ENCODE measurements at places on chromosomes 3 and 15.

- no peak for DNase-seq
Observed at GRCh38 chr3:9351709-9352126, 11.1 kb upstream of the THUMPD3 start.

DNA sequence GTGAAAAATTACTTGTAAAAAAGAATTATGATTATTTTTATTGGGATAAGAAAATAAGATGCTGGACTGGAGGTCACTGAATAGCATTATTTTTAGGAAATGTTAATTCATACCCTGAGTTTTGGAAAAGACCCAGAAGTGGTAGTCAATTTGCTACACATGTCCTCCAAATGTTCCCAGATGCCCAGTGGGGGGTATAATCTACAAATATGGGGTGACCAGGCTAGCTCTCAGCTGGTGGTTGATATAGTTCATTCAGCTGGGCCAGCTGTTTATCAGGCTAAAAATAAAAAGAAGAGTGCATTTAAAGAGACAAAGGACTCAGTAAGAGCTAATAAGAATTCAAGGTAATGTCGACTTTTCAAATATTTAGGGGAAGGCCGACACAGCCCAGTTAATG lies 402.0 kb upstream of the GOLIM4 start:
- no peak for DNase-seq

DNA sequence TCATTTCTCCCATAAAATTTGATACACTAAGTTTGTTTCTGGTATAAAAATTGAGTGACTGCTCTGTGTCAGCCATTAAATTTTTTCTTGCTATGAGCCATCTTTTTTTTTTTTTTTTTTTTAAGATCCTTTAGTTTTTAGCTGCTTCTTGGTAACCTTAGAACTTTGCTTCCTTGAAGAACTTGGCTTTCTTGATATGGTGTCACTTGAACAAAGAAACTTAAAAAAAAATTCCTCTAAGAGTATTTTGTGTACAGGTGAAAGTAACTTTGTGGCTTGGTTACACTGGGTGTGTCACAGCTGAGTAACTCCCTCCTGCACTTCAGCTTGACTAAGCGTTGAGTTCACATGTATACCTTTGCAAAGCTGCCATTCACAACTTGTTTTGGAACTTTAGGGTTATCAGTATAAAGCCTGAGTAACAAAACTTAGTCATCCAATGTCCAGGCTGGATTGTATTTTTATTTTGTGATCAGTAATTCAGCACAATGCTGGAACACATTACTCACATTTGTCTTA lies 6.5 kb downstream of the CHD2 start:
- no peak for DNase-seq

DNA sequence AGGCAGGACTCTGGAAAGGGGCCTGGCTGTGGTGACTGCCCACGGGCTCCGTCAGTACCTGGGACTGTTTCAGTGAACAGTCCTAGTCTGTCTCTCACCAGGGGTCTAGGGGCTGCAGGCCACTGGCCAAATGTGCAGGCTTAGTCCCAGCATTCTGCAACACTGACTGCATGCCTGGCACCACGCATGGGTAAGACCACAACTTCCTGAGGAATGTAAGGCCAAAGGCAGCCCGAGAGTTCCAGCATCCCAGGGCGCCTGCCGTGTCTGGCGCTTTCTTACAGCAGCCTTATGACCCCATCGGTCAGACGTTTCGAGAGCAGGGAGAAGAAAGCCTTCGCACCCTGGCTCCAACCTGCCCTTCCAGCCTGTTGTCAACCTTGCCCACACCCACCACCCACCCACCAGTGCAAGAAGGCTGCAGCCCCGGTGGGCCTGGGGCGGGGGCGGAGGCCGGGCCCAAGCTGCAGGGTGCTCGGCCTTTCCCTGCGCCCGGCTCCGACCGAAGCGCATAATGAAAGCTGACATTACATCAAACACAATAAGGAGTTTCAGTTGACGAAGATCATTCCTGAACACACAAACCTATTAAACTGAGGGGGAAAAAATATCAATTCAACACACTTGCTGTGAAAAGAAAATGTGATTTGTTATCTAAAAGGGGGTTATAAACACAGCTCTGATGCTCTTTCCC lies 29.5 kb upstream of the TMEM115 start:
- no peak for DNase-seq

DNA sequence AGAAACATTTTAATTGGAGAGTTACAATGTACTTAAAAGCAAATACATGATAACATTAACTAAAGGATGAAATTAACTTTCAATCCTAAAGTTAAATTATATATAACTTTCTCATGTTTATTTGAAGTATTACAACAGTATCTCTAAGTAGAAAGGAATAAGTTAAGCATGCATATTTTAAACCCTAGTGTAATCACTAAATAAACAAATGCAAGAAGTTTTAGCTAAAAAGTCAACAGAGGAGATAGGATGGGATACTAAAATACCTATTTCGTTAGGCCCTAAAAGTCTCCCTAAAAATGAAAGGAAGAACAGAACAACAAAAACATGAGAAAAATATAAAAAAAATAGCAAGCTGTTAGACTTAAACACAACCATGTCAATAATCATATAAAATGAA lies 361.3 kb upstream of the THBS1 start:
- DNase-seq, result no peak

- no peak for DNase-seq
Observed at GRCh38 chr15:33125894-33126537, 68.5 kb downstream of the FMN1 start.

GRCh38 chr3:34150992-34151391 lies 352.6 kb downstream of the PDCD6IP start:
- DNase-seq, result no peak

GRCh38 chr3:20321391-20322047 lies 135.5 kb upstream of the SGO1 start:
- DNase-seq, result no peak

GRCh38 chr3:126135406-126136076 lies 44.8 kb downstream of the ALDH1L1 start:
- no peak for DNase-seq

DNA sequence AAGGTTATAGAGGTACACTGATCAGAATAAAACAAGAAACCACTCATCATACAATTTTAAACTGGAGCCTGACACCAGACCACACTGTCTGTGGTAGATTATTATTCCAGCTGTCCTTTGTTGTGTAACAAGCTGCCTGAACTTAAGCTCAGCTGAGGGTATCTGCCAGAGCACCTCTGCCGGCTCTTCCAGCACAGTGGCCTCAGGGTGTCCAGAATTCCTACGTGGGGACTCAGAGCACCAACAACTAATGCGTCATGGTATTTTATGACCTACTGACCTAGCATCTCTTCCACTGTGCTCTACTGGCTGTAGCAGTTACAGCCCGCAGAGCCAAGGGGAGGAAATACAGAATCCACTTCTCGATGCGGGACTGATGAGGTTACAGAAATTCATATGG lies 15.6 kb upstream of the RAF1 start:
- DNase-seq, result no peak

DNA sequence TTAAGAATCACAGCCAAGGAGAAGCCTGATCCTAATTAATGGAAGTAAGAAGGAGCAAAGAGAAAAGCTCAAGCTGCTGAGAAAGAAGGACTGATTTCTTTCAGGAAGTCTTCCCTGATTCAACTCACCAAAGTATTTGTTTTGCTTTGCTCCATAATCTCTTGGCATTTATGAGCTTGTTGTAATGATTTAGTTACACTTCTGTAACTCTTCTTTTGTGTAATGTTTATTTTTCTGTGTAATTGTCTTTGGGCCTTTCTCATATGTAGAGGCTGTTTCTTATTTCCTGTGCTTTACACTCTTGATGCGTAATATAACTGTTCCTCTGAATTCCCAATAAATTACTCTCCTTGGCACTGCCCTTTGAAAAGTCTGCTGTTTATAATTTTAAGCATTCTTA lies 80.0 kb downstream of the COL6A5 start:
- DNase-seq, result no peak

GRCh38 chr3:196604548-196604947 lies 34.9 kb upstream of the NRROS start:
- DNase-seq, result no peak

- no peak for DNase-seq
Observed at GRCh38 chr3:176401211-176401610, 796.1 kb downstream of the TBL1XR1 start.

GRCh38 chr3:98812851-98813374 lies 49.8 kb downstream of the ST3GAL6 start:
- no peak for DNase-seq

- no peak for DNase-seq
Observed at GRCh38 chr3:29610781-29611180, 329.9 kb downstream of the RBMS3 start.

GRCh38 chr3:156024904-156025533 lies 95.4 kb upstream of the KCNAB1 start:
- DNase-seq, result no peak

GRCh38 chr15:34584330-34584668 lies 848 bp upstream of the GOLGA8B start:
- no peak for DNase-seq

GRCh38 chr15:64187396-64188191 lies 24.8 kb upstream of the PPIB start:
- DNase-seq, result no peak

DNA sequence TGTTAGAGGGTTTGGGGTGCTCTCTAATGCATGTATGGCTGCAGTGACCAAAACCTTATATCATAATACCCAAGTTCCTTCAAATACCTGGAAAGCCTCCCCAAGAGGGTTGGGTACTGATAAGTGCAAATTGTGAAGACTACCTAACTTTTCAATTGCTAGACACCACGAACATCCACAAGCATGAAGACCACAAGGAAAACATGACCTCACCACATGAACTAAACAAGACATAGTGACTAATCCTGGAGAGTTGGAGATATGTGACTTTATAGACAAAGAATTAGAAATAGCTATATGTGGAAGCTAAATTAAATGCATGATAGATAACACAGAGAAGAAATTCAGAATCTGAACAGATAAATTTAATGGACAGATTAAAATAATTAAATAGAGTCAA lies 23.9 kb upstream of the AADACL2 start:
- DNase-seq, result no peak

GRCh38 chr3:41219424-41219823 lies 20.1 kb downstream of the CTNNB1 start:
- DNase-seq, result no peak

GRCh38 chr15:29115093-29115991 lies 154.3 kb downstream of the NSMCE3 start:
- DNase-seq, result no peak

DNA sequence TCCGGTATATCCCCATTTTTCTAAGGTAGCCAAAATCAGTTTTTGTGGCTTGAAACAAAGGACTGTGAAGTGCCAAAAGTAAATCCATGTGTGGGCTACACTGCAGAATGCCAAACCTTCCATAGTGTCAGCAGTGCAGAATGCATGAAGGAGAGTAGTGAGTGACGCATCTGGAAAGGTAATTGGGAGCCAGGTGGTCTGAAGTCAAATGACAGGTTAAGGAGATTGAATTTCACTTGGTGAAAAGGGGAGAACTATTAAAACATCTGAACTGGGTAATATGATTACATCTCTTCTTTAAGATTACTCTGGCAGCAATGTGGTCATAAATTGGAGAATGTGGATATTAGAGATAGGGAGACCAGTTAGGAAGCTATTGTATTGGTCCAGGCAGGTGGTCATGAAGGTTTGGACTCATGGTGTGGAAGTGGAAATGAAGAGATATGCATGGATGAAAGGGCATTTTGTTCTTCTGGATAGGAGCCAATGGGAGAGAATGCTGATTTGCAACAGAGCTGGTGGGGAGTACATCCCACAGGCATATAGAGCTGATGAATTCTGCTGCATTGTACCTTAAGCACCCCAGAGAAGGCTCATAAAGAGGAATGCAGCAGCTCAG lies 118.2 kb downstream of the ECT2 start:
- DNase-seq, result no peak

DNA sequence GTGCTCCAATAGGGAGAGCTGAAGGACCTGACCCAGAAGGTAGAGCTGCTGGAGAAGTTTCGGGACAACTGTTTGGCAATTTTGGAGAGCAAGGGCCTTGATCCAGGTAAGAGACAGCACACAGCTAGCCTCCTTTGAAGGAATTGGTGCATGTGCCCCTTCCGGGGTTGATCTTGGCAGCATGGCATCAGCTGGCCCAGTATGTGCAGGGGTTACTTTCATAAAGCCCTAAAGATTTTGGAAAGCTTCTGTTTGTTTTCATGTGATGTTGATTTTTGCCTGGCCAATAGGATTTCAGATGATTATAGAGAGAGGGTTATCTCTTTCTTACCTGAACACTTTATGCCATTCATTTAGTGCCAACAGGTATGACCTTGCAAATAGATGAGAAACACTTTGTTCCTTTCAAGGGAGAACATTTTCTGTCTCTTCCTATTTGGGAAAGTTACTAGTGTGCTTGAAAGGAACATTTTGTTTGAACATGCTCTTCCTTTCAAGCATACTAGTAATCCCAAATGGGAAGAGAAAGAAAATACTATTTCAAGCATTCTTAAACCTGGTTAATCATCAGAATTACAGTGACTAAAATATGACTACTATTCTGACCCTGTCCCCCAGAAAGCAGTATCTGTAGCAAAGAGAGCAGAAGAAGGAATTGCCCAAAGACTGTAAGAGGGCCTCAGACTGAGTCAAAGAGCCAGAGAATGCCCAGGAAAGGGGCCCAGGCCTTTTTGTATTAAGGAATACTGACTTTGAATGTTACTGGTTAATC lies 7.5 kb downstream of the KNSTRN start:
- DNase-seq, result no peak

DNA sequence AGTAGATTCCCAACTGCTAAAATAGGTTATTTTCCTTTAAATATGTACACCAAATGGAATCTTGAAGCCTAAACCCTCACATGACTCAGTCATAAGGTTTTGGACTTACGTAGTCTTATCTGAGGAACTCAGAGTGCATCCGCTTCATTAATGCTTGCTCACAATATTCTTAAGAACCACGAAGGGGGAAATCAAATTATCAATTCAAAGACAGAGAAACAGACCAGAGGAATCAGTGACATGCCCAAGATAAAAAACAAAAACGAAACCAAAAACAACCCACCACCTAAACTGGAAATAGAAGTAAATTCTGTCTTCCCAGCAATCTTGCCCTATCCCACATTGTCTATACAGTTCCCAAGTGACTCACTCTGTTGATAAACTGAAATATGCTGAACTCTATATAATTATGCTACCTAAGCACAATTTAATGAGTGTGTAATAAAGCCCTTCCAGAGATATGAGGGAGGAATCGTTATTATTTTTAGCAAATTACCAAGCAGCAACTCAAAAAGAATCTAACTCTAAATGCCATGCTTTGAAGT lies 135.4 kb upstream of the CBLB start:
- DNase-seq, result no peak

DNA sequence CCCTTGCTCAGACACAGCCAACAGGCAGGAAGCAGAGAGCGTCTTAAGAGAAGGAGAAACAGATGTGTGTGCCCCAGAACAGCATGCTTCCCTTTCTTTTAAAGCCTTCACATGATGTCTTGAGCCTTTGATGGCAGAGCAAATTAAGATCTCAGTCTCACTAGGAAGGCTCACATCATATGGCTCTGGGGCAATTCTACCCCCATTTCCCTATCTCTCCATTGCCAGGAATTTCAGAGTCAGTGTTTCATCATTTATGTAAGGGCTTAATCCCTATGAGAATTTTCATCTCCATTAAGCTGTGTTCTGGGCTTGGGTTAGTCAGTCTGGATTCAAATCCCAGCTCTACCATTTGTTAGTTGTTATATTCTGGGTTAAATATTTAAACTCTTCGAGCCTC lies 41.4 kb upstream of the GLCE start:
- no peak for DNase-seq

GRCh38 chr3:193134856-193135255 lies 106.2 kb upstream of the PLAAT1 start:
- peak; percentile 30 for DNase-seq

Measured in HS-27A (cell line).